ENCODE measurements at places on chromosomes 6 and 20.

GRCh38 chr20:52103913-52104545, 87.5 kb downstream of the ZFP64 start:
- DNase-seq = no peak

- DNase-seq = no peak
These were observed 131.6 kb upstream of the TCF21 start for GRCh38 chr6:133757335-133757734.

GRCh38 chr6:154388803-154389202, 32.2 kb upstream of the IPCEF1 start:
- DNase-seq = no peak

GRCh38 chr6:100693249-100693927, 187.7 kb downstream of the ASCC3 start:
- no peak for DNase-seq

DNA sequence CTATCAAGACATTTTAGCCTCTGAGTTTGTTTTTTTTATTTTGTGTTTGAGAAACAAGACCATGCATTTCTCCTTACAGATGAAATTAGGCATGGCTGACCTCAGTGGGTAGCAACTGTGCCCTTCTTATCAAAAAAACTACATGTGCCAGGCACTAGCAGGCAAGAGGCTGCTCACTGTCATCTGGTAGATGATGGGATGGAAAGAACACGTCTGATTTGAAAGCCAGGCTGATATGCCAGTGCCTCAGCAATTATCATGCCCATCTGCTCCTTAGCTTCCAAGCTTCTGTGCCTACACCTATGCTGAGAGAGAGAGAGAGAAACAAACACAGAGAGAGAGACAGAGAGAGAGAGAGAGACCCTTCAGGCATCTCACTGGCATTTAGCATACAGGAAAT, 149.9 kb downstream of the C6orf118 start:
- no peak for DNase-seq

DNA sequence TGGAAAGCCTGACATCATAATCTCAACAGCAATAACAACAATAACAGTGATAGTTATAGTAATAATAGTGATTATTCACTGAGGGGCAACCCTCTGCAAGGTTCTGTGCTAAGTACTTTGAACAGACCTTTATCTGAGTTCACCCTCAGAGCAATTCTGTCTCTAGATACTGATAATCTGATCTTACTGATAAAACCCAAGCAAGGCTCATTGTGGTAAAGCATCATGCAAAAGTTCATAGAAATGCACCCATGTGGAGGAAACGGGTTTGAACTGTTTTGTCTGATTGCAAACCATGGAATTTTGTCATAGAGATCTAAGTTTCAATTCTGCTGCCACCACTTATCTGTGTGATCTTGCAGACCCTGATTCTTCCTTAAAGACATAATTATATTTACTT, 1.3 kb upstream of the KIAA0408 start:
- DNase-seq = no peak

DNA sequence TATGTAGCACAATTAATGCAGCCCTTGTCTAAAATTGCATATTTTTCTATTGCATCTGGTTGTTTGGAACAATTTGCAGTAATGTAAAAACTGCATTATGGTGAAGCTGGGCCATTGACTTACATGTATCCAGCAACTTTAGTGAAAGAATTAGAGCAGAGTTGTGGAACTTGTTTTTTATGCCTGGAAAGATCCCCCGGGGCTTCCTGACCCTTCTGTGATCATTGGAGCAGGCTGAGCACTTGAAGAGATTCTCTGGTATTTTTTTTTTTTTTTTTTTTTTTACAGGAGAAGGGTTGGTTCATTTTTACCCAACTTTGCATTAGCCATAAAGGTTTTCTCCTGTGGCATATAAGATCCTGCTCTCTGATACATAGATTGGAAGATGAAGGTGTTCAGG, 45.0 kb downstream of the LIN28B start:
- no peak for DNase-seq

DNA sequence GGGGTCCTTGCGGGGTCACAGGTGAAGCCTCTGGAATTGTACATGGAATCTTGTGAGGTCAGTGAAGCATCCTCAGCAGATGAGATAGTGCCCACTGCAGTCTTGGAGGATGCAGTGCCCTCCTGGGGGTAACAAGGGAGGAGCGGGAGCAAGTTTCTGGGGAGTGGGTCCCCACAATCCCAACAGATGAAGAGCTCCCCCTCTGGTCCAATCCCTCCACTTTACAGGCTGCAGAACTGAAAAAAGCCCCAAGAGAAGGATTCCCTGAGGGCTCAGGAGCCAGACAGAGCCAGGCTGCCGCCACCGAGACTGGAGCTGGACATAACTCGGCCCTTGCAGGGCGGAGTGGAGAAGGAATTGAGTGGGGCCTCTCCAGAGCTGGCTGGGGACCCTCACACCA, 52.4 kb downstream of the TTI1 start:
- DNase-seq = no peak

DNA sequence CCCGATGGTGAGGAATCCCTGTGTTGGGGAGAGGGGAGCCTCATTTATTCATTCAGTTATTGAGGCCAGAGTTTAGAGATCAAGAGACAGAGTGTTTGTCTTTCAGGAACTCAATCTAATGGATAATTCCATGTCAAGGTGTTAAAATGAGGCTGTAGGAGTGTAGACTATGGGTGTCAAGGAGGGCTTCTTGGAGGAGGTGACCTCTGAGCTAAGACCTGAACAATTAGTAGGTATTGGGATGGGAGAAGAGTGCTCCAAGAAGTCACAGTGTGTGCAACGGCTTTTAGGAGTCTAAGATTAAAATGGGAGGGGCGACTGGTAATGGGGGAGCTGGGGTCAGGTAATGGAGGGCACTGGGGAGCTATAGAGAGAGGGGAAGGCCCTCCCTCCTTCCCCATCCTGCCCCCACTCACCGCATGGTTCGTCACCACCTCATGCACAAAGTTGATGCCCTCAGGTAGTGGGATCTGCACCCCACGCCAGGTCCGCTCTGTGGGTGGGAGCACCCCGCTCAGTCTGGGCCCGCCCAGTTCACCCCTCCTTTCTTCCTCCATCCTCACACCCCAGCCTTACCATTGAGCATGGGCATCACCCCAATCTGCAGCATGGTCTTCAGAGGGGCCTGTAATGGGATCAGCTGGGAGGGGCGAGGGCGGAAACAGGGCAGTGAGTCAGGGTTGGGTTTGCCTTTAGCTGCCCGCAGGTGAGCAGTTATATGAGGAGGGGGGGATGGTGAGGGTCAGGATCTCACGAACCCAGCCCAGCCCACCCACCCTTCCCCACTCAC, 8.1 kb downstream of the CTSA start:
- no peak for DNase-seq

DNA sequence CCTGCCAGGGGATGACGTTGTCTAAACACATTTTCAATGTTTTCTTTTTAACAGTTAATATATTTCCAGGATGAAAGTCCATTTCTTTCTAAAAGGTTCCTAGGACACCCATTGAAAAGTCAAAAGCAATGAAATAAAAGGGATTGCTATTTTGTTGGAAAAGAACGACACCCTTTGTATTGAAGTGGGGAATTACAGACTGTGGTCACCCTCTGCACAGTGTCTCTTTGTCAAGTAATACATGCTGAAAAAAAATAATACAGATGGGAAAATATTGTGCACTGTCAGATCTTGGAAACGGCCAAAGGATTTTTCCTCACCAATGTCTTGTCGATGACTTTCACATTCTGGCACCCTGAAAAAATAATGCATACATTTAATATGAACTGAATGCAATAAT, 56.9 kb downstream of the HAO1 start:
- DNase-seq = no peak

Measured in NCI-H1417 (cell line).